ENCODE measurements at places on chromosomes 6 and 20.

GRCh38 chr6:30743099-30744053 is 889 bp upstream of the FLOT1 start:
- no peak for DNase-seq

- DNase-seq: no peak
Observed at GRCh38 chr6:90135667-90136066, 161.0 kb downstream of the BACH2 start.

DNA sequence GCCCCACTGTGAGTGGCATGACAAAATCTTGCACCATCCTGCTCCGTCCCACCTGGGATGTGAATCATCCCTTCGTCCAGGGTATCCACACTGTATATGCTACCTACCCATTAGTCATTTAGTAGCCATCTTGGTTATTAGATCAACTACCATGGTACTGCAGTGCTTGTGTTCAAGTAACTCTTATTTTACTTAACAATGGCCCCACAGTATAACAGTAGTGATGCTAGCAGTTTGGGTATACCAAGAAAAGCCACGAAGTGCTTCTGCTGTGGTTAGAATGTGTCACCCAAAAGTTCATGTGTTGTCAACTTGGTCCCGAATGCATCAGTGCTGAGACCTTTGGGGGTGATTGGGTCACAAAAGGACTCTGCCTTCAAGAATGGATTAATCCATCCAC is 11.7 kb downstream of the OSER1 start:
- DNase-seq: no peak

- no peak for DNase-seq
Observed at GRCh38 chr6:43913375-43914271, 143.6 kb downstream of the VEGFA start.

DNA sequence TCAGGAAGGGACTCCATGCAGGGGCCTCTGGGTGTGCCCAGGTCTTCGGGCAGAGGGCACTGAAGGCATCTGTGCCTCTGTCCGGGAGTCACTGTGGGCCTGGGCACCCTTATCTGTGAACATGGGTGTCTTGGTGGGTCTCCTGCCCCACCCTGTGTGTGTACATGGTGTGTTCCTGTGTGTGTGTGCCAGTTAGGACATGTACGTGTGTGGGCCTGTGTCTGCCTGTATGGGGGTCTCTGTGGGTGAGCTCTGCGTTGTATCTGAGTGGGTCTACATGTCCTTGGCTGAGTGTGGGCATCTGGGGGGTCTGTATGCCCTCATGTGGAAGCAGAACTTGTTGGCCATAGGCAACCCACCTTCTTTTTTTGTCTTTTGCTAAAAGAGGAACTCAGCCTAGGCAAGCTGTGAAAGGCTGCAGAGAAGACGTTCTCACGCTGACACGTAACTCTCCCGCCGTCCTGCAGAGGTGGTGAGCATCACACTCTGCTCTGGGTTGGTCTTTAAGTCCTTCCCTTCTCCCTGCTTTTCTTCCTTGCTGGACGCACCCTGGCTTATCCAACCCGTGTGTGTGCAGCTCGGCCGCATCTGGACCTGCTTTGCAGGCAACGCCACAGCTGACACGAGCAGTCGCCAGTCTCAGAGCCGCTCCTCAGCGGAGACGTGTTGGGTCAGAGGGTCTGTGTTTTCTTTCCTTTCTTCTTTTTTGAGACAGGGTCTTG is 532 bp upstream of the NPBWR2 start:
- DNase-seq: no peak

- DNase-seq: no peak
Observed at GRCh38 chr20:46362921-46363867, 43.2 kb downstream of the ELMO2 start.

- DNase-seq: no peak
Observed at GRCh38 chr6:19660123-19660910, 176.9 kb upstream of the ID4 start.

- DNase-seq: no peak
Observed at GRCh38 chr6:170165085-170165470, 125.8 kb downstream of the DLL1 start.

- no peak for DNase-seq
Observed at GRCh38 chr6:81023007-81023582, 729.4 kb downstream of the TENT5A start.

DNA sequence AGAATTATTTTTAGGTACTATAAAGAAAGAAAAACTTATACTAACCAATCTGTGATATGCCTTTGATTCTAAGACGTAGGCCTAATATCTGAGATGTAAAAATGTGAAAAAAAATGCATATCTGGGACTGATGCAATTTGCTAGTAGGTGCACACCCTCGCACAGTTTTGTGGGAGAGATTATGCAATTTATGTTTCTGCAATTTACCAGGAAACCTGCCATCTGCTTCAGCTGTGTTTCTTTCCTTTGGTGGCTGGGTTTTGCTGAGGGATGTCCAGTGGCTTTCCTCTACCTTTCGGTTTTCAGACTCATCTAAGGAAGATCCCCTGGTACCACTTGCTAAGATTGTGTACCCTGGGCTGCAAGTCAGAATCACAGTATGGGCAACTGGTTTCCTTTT is 186.9 kb downstream of the ZFP64 start:
- no peak for DNase-seq

GRCh38 chr6:158213925-158214674 is 46.0 kb downstream of the GTF2H5 start:
- DNase-seq: peak; percentile 47

GRCh38 chr20:34112600-34113101 is 608 bp upstream of the EIF2S2 start:
- DNase-seq: peak; percentile 48

GRCh38 chr6:148304976-148305375 is 37.7 kb upstream of the SASH1 start:
- no peak for DNase-seq

DNA sequence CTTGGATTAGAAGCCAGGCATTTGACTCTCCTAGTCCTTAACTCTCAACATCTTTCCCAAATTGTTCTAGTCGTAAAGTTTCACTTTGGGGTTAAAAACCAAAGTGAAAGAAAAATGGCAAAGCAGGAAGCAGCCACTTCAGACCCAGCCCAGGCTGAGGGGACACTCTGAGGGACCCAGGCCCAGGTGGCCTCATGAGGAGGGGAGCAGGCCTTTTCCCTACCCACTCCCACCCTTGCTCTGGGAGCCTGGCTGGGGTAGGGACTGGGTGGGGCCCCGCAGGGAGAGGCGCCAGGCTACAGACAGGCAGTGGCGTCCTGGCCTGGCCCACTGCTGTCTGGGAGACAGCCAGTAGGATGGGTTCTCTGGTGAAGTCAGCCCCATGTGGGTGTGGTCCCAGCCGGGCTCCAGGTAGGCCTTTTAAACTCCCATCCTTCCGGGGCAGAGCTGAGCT is 68.7 kb upstream of the MYL9 start:
- DNase-seq: peak; percentile 17

GRCh38 chr6:163776906-163777686 is 362.6 kb downstream of the QKI start:
- DNase-seq: no peak

GRCh38 chr6:18681832-18682503 is 294.8 kb downstream of the RNF144B start:
- DNase-seq: no peak

DNA sequence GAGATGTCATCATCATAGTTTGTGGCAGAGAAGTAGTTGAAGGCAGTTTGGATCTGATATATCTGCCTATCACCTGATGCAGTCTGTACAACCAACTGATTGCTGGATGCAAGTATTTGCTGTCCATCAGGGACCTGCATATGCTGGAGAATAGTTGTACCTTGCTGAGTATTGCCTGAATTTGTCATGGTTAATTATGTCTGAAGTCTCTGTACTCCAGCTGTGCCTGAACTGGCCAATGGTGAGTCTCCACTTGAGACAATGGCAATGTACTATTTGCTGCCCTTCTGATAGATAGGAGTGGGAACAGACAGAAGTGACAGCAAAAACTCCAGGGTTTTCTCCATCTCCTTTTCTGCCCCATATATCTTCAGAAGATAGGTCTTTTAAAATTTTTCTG is 531.5 kb downstream of the EPHA7 start:
- DNase-seq: no peak

DNA sequence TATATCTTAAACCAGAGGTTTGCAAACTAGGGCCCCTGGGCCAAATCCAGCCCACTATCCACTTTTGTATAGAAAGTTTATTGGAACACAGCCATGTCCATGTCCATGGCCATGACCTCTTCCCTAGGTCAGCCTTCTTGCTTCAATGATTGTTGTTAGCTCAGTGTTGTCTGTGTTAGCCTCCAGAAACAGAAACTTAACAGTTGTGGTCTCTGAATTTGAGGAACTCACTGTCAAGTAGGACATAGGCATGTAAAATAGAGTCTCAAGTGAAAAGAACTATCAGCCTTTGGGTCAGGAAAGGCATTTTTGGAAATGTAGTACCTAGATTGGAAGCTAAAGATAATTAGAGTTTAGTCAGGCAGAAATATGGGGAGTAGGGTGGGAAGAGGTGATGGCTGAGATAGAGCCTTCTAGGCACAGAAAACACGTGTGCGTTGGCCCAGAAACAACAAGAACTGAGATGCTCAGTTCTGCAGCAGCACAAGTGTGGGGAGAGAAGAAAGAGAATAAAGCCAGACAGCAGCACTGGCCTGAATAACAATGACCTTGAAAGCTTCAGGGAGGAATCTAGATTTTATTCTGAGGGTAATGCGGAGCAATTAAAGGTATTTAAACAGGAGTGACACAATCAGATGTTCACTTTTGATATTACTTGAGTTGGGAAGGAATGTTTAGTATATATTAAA is 87.0 kb upstream of the OLIG3 start:
- no peak for DNase-seq

GRCh38 chr20:2879146-2879545 is 5.9 kb downstream of the PTPRA start:
- DNase-seq: no peak

DNA sequence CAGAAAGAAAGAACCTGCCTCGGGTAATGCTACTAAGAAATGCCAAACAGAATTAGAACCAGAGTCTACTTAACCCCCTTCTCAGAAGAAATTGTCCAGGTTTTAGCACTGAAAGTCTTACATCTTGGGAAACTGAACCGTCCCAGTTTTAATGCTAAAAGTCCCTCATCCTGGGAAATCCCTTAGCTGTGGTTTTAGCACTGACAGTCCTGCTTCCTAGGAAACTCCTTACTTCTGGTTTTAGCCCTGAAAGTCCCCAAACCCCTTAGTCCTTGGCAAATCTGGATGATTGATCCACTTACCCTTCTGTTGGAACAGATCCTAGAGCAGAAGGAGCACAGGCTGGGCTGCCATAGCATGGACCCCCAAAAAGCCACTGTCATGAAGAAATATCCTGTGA is 4.8 kb upstream of the TMEM14A start:
- no peak for DNase-seq

DNA sequence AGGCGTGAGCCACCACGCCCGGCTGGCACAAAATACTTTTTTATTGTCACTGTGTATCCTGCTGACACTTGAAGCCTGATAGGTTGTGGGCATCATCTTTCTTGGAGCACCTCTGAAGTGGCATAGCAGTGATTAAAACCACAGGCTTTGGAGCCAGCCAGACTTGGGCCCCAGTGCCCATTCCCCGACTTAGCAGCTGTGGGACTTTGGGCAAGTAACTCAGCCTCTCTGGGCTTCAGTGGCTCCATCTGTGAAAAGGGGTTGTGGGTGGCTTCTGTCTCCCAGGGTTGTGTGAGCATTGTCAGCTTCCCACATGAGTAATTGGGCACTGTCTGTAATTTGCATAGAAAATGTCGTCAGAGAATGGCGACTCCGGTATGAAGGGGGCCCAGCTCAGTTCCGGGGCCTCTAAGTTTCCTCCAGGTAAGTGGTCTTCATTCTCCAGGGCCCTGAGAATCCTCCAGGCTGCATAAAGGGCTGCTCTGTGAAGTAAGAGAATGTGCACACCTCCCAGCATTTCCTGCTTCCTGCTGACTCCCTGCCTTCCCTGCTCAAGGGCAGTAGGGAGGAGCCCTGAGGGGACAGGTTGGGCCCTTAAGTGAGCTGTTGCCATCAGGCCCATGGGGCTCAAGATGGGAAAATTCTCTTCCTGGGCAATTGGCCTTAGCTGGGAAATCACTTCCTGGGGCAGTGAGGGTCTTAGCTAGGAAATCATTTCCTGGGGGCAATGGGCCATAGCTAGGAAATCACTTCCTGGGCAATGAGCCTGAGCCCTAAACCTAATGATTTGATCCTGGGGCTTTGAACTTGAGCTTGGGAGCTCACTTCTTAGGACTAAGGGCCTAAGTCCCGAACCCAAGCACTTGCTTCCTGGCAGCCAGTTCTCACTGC is 27.2 kb downstream of the ARHGAP40 start:
- DNase-seq: no peak

DNA sequence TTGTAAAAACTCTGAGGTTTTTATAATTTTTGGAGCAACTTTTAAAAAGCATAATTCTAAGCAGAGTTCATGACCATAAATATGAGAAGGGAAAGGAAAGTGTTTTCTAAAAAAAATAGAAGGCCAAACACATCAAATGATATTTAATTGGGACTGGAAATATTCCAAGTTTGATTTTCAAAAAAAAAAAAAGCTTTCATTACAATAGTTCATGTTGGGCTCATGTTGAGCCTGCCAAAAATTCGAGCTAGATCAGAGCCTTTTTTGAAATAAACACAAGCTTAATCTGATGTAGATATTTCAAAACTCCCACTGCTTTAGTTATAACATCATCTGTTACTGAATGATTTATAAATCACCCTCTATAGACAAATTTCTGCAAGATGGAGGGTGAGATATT is 163.4 kb upstream of the DEFB112 start:
- no peak for DNase-seq

- no peak for DNase-seq
Observed at GRCh38 chr20:34220561-34220960, 20.7 kb upstream of the ASIP start.

DNA sequence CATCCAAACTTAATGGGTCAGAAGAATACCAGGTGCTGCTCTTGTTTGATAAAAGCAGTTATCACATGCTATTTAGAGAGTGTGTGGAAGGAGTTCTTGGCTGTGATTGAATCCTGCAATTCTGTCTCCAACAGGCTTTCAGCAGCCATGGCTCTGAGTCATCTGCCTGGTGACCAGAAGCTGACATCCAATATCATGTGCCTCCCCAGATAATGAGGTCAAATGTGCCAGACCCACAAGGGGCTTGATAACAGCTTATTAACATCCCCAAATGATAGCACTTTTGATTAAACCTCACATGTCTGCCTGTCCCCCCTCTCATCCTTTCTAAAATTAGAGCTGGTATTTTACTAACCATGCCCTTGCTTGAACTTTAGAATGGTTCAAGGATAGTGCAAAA is 175.7 kb upstream of the PLN start:
- no peak for DNase-seq

Data from NCI-H1436 (cell line).